Dermis blood vessel endothelial cell (primary cell): ENCODE measurements at places on chromosomes 11 and 22.

- DNase-seq = peak; percentile 76
Measured at GRCh38 chr11:59206635-59207034, 6.1 kb downstream of the MPEG1 start.

DNA sequence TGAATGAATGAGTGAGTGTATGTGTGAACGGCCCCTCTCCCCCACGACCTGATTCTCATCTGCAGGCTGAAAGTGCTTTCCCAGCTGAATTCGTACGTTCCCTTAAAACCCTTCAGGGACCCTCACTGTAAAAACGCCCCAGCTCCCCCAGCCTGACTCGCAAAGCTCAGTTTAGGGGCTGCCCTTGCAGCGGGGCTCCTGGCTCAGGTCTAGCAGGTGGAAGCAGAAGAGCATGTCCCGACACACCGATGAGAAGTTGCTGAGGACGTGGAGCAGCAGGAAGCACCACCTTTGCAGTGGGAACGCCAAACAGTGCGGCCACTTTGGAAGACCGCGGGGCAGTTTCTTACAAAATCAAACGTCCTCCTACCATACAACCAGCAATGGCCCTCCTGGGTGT is 3.6 kb upstream of the MRPL23 start:
- DNase-seq = no peak

GRCh38 chr22:34416022-34416860 is 496.0 kb upstream of the LARGE1 start:
- no peak for DNase-seq

- no peak for DNase-seq
Measured at GRCh38 chr11:1333860-1334259, 24.4 kb upstream of the TOLLIP start.

DNA sequence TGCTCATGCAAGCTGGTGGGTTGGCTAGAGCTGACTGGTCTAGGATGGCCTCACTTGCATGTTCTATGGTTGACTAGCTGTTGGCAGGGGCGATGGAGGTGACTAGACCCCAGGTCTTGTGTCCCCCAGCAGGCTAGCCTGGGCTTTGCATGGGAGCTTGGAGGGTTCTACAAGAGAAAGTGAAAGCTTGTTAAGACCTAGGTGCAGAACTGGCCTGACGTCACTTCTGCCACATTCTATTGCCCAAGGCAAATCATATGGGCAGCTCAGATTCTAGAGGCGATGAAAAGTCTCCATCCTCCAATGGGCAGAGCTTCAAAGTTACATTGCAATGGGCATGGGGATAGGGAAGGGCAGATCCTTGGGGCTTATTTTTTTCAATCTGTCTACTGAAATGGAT is 170.9 kb downstream of the MIAT start:
- DNase-seq = no peak

DNA sequence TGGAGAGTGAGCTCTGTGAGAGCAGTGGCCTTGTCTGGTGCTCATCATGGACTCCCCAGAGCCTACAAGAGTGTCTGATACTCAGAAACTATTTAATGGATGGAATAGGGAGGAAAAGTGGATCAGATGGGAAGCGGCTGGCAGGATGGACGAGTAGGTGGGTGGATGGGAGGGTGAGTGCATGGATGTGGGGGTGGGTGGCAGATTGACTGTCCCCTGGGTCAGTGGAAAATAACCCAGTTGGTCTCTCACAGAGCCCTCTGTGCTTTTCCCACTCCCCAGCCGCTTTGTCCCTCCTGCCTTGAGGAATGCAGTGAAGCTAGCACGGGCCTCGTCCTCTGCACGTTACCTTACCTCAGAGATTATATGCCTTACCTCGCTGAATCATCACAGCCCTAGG is 5.9 kb downstream of the SPI1 start:
- DNase-seq = no peak

GRCh38 chr11:134346101-134346975 is 14.6 kb downstream of the GLB1L2 start:
- no peak for DNase-seq

- peak; percentile 81 for DNase-seq
Measured at GRCh38 chr22:23218867-23219251, 38.5 kb downstream of the BCR start.

DNA sequence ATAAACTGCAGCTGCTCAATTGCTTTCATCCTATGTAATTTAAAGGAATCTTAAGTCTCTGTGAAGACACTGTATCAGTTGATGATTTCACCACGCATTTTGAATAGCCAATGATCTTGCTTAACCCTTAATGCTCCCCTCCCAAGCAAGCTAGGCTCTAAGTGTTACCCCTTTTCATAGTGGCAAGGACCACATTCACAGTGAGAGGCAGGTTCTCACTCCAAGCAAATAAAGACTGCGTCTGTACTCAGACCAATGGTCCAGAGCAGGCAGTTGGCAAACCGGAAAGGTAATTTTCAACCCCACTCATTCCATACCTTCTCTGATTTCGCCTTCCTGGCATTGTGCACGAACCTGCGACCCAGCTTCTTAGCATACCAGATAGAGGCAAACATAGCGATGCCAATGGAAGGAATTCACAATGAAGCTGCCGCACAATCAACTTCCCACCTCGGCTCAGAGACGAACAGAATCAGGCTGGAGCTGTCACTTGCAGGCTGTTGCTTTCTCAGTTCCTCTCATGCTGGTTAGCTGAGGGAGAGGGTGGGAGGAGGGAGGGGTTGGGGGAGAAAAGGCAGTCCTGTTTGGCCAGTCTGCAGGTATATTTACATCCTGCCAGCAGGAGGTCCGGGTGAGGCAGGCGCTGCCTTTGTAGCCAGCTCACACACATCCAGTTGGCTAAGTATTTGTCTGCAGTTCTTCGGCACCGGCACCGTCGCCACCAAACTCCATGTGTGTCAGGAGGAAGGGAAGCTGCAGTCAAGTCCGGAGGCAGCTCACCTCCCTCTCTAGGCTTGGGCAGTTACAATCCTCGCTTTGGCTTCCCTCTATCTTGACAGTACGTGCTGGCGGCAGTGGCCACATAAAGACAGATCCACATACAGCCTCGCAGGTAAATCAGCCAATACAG is 1151.2 kb upstream of the CCDC90B start:
- no peak for DNase-seq

DNA sequence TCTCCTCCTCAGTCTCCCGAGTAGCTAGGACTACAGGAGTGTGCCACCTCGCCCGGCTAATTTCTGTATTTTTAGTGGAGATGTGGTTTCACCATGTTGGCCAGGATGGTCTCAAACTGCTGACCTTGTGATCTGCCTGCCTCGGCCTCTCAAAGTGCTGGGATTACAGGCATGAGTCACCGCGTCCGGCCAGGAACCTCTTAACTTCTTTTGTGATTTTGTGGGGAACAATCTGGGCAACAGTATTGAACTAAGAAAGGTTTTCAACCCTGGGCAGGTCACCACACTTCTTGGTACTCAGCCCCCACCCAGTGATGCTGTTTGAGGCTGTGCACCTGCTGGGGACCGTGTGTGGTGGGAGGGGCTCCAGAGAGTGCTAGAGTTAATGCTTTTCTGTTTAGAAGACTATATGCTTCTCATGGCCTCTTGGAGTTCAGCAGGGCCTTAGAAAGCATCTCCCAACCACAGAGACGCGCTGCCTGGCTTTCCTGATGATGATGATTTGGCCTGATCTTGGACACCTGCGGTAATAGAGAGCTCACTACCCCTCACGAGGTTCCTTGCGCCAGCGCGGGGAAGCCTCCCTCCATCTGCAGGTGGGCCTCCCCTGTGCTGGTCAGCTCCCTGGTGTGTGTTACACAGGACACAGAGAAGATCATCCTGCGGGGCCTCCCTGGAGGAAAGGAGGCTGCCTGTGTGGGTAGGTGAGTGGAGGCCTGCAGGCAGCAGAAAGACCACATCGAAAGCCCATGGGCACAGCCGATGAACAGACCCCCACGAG is 1.2 kb downstream of the DENND6B start:
- DNase-seq = no peak

GRCh38 chr11:107661656-107662055 is 50.2 kb downstream of the SLN start:
- no peak for DNase-seq

DNA sequence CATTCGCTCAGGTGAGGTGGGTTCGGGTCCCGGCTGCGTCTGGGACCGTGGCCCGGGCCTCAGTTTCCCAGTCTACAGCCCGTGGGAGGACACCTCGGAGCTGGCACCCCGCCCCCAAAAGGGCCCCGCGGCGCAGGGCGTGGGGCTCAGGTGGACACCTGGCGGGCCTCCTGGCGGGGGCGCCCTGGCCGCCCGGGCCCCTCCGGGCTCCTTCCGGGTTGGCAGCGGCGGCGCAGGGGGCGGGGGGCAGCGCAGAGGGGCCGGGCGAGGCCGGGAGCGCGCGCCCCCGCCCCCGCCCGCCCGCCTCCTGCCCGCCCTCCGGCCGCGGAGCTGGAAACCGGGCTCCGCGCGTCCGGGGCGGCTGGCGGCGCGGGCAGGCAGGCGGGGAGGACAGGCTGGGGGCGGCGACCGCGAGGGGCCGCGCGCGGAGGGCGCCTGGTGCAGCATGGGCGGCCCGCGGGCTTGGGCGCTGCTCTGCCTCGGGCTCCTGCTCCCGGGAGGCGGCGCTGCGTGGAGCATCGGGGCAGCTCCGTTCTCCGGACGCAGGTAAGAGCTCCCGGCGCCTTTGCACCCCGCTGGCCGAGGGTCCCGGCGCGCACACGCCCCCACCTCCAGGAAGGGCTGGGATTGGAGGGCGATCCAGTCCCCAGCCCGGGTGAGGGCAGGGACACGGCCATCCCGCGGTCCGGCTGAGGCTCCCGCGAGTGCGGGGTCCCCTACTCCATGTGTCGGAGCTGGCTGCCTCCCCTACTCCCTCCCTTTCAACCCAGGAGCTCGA is at the start of gene EMID1:
TSS of gene EMID1 (plus strand) at position 303 of the 778 bp plus-strand sequence. CDS start at position 446, 143 bp downstream.
- DNase-seq = peak; percentile 49

- no peak for DNase-seq
Measured at GRCh38 chr11:74669211-74670160, 61.7 kb downstream of the CHRDL2 start.

- peak; percentile 78 for DNase-seq
Measured at GRCh38 chr22:42369250-42370041, 62.8 kb downstream of the NFAM1 start.

DNA sequence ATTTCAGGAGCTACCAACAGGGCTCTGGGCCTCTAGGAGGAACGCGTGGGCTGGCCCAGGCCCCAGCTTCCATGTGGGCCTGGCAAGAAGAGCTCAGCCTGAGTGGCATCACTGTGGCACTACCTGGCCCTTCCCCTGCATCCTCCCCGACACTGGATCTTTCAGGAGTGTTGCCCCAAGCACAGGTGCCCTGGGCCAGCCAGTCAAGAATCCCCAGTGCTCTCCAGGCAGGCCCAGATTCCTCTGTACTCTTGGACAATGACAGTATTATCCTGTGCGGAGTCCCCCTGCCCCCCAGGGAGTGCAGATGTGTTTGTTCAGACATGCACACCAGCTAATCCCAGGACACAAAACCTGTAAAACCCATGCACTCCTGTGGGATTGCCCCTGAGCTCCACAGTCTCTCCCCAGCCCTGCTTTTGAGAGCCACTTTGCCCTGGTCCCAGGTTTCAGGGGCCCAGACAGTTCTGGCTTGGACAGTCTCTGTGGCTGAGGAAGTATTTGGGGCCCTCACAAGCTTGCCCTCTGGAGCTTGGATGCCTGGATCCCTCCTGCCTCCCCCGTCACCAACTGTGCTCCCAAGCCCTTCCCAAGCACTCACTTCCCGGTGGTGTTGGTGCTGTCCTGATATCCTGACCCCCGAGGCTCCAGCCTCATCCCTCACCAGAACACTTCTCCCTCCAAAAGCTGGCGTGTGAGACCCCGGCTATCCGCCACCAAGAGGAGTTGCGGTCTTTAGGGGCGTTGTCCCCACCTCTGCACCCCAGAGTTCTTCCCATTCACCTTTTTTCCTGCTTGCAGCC is 39.9 kb downstream of the KCNC1 start:
- DNase-seq = no peak

- DNase-seq = no peak
Measured at GRCh38 chr11:36249246-36249645, 40.0 kb downstream of the COMMD9 start.

GRCh38 chr22:50577987-50578775 is at the start of gene CPT1B:
CPT1B (minus strand) TSS chr22:50578427; CDS start chr22:50577915, 512 bp downstream.
- no peak for DNase-seq

GRCh38 chr22:17858033-17858432 is 83.8 kb upstream of the BID start:
- DNase-seq = no peak

GRCh38 chr22:29197096-29197495 is 8.6 kb upstream of the EMID1 start:
- no peak for DNase-seq

DNA sequence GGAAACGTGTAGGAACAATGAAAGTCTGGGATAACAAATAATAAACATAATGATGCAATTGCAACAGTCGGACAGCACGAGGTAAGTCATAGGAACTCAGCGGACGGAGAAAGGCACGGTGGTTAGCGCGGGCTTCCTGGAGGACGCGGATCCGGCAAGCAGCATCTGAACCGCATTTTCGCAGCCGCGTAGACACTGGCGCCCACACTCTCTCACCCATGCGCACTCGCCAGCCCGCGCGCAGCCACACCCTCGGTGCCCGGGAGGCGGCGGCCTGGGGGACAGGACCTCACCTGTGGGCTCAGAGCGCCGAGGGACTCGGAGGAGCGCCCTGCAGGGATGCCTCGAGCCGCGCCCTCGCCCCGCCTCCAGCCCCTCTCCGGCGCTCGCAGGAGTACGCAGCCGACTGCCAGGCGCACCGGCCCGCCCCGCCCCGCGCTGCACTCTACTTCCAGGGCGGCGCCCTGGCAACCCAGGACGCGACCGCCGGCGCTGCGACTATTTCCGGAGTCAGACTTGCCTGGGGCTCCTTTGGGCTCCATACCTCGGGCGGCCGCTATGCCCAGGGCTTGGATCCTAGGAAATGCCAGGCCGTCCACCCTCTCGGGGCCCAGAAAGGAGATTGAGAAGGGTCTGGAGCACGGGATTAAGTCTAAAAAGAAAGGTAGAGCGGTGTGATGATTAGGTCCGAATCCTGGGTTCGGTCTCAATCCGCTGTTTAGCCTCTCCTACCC is at the start of gene TTLL1:
TSS of gene TTLL1 (minus strand) at position 408 of the 734 bp plus-strand sequence. CDS start 13,805 bp downstream, outside the sequence.
- peak; percentile 89 for DNase-seq

DNA sequence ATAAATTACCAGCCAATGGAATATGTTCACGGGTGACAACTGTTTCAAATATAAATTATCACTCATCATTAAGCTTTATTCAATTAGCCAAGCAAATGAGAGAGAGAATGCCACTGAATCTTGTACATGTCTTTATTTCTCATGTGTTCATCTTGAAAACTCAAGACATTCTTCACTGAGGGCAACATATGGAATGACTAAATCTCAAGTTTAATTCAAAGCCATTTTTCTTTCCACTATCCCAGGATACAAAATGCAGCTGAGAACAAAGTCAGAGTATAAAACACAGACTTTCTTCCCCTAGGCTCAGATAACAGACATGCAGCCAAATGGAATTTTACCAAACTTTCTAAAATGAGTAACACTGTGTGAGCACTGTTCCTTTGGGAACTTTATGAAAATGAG is 12.1 kb upstream of the BBOX1 start:
- no peak for DNase-seq

GRCh38 chr11:106463154-106463553 is 385.7 kb downstream of the AASDHPPT start:
- no peak for DNase-seq

- no peak for DNase-seq
Measured at GRCh38 chr11:11458001-11458400, 105.0 kb upstream of the CSNK2A3 start.
